Fibroblast of the aortic adventitia (primary cell): ENCODE measurements at places on chromosomes 6 and 20. TPM values are rescaled to one million over a fixed set of nuclear protein-coding genes. Genes with fewer than 3 reads are reported as not detected.

COL12A1 gene
- total RNA-seq = 139 and 342 TPM in 2 replicates

- DNase-seq = no peak
These were observed 298.8 kb upstream of the FERMT1 start for GRCh38 chr20:6421321-6422248.

GRCh38 chr20:10861619-10862018 is 187.8 kb upstream of the JAG1 start:
- DNase-seq = peak; percentile 37

- DNase-seq = no peak
These were observed 6.9 kb upstream of the CD93 start for GRCh38 chr20:23092861-23093495.

DNA sequence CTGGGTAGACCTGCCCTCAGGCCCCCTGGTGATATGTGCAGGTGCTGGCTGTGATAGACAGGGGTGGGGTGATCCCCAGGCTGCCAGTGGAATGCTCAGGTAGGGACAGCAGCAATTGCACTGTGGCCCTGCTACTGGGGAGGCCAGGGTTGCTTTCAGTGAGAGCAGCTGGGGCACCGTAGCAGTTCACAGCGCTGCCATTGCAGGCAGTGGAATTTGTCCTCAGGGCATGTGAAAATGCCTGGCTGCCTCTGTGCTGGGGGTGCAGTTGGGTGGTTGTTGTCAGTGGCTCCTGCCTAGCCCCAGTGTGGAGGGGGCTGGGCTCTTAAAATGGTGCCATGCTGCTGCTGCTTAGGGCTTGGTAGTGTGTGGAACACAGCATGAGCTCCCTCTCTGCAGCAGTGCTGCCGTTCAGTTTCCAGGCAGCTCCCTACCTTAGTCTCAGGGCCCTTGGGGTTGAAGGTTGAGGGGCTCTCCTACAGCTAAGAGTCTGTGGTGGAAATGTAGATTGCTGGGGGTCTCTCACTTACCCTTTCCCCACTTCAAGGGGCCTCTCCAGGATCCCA is 23.6 kb downstream of the GJA10 start:
- DNase-seq = no peak

DNA sequence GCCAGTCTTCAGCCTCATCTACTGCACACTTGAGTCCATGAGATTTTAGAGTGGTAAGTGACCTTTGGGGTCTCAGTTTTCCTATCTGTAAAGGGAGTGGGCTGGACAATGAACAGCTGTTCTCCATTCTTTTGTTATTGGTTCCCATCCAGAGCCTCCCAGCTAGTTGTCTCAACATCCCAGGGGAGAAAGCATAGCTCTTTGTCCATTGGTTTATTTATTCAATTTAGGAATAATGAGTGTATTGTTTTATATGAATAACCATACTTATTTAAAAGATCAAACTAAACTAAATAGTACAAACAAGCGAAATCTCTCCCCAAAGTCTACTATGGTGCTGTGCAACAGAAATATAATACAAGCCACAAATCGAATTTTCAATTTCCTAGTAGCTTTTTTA is 13.7 kb downstream of the PIGT start:
- DNase-seq = no peak

GRCh38 chr6:155330922-155331321 is 16.6 kb upstream of the TFB1M start:
- DNase-seq = no peak

GPR6 gene
- total RNA-seq = not detected in 2 replicates

GRCh38 chr6:127880429-127880828 is 20.4 kb downstream of the THEMIS start:
- no peak for DNase-seq

GRCh38 chr6:53474010-53474409 is 70.9 kb downstream of the GCLC start:
- no peak for DNase-seq

DNA sequence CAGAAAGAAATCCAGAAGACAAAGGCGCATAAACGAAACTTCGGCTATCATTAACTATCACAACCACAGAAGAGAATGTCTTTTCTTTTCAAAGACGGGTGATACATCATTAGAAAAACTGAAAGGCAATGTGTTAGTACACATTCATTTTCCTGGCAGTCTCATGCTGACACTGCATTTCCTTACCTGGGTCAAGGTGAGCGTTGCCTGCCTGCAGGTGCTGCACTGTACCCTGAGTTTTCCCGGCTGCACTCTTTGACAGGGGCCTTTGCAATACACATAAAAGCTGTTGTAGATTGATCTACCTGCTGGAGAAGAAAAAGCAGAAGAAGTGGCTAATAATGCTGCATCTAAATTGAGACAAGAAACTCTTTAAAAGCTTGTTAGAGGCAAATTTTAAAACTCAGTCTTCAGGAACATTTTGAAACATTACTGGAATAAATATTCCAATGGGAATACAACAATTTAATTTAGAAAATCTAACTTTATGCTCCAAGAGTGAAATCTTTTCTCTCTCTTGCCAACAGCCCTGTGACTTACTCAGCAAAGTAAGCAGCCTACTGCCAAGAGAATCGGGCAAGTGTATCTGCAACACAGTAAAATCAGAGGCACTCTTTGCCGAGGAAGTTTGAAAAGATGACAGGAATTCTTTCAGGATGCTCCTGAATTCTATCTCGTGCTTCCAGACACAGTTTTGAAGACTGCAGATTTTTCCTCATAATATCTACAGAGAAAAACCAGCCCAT is 526.4 kb downstream of the PRKN start:
- no peak for DNase-seq

GRCh38 chr20:14948416-14948815 is 611.0 kb upstream of the FLRT3 start:
- DNase-seq = no peak

DNA sequence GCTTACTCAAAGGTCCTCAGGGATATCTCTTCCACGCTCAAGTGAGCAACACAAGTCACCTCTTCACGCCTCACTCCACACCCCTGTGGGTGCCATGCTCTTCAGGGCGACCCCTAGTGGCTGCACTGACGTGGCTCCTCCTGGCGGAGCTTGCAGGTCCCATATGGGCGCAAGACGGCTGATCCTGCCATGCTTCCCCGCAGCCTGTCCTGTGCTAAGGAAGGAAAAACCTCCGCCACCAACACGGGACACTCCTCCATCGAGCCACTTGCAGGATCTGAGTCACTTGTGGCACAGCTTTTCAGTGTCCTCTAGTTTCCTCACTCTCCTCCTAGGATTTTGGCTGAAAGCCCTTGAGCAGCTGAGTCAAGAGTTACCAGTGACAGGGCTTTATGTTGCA is 90.7 kb downstream of the KHDC1L start:
- DNase-seq = peak; percentile 16

DNA sequence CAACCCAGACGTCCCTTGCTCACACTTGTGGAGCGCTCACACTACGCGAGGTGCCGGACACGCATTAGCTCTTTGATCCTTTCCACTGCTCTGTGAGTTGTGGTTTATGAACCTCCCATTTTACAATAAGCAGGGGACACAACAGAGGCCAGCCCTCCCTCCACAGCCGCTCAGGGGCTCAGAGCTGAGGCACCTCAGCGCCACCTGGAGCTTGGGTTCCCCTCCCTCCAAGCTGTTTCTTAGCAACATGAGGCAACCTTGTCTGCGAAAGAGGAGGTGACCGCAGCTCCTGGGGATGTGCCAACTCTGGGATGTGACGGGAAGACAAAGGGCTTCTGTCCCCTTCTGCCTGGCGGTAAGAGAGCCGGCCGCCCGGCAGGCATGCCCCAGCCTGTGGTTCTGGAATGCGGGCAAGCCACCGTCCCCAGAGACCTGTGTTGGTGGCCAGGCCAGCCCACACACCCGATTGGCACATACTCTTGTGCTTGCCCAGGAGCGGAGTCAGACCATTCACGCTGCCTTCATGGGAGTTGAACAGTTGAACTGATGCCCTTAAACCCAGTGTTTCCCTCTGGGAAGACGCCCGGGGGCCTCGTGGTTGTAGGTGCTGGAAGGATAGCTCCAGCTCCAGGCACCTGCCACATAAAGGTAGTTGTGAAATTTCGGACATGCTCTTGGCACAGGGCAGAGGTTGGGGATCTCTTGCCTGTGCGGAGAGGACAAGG is 44.5 kb downstream of the RBM38 start:
- no peak for DNase-seq

- no peak for DNase-seq
These were observed 512 bp downstream of the TTBK1 start for GRCh38 chr6:43243664-43244321.
